WTC11 (cell line): ENCODE measurements at places on chromosomes 5 and 9. TPM values are rescaled to one million over a fixed set of nuclear protein-coding genes. Genes with fewer than 3 reads are reported as not detected.

GRCh38 chr5:87004101-87004500, 263.6 kb upstream of the RASA1 start:
- H3K36me3 ChIP-seq: no peaks in the 10 kb centered on the region
- no peak overlapping the region for H3K27ac ChIP-seq
- H3K27me3 ChIP-seq: no peaks in the 10 kb centered on the region
- no peak overlapping the region for H3K4me3 ChIP-seq
- no peak for DNase-seq

DNA sequence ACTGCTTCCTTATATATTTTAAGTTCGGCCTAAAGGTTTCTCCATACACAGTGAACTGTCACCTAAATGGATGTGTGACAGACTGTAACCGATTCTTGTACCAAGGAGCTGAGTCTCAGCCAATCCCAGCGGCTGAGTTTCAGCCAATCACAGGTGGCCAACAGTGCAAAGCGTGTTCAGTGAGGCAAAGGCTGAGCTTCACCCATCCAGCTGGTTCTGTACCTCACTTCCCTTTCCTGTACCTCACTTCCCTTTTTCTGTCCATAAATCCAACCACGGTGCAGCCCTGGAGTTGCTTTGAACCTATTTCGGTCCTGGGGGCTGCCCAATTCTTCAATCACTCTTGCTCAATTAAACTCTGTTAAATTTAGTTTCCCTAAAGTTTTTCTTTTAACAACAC, 15.7 kb upstream of the TBC1D9B start:
- H3K27me3 ChIP-seq: peaks cover 3% of the 10 kb centered on the region; the same call in 1 of the 2 replicates
- no peak overlapping the region for H3K4me3 ChIP-seq
- H3K27ac ChIP-seq: no peak overlapping the region
- peaks cover 11% of the 10 kb centered on the region for H3K4me1 ChIP-seq
- DNase-seq: no peak
- H3K36me3 ChIP-seq: no peaks in the 10 kb centered on the region

- DNase-seq: no peak
- peaks cover 79% of the 10 kb centered on the region for H3K27me3 ChIP-seq
- no peak overlapping the region for H3K27ac ChIP-seq
- H3K4me3 ChIP-seq: no peak overlapping the region
- H3K4me1 ChIP-seq: peaks cover 13% of the 10 kb centered on the region
These were observed 185.1 kb downstream of the RGS3 start for GRCh38 chr9:113648586-113648985.

DNA sequence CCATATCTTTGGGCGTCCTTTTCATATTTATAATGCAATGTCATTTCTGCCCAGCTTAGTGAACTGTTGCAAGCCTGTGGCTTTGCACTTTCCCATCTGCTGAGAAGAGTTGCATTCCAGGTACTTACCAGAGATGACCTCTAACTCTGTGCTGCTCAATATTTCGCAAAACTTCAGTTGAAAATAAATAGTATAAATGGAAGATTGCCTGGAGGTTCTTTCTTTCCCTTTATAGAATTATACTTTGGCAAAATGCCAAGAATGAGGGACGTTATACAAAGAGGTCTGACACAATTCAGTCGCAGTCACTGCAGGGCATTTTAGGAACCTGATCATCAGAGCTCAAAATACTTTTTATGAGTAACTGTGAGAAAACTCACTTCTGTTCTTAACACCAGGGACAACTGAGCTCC, 18.9 kb upstream of the VLDLR start:
- H3K4me3 ChIP-seq: no peak overlapping the region
- no peaks in the 10 kb centered on the region; the same call in 1 of the 2 replicates for H3K4me1 ChIP-seq
- 0 out of 2 replicates have a peak overlapping the region, but pooled peaks have one; percentile 67 for H3K27ac ChIP-seq
- DNase-seq: no peak
- H3K36me3 ChIP-seq: no peaks in the 10 kb centered on the region

GRCh38 chr5:179263391-179264052, 81.7 kb downstream of the ADAMTS2 start:
- H3K27me3 ChIP-seq: no peaks in the 10 kb centered on the region
- peak; percentile 8 for DNase-seq
- H3K36me3 ChIP-seq: no peaks in the 10 kb centered on the region
- no peak overlapping the region for H3K4me3 ChIP-seq
- no peak overlapping the region for H3K27ac ChIP-seq

DNA sequence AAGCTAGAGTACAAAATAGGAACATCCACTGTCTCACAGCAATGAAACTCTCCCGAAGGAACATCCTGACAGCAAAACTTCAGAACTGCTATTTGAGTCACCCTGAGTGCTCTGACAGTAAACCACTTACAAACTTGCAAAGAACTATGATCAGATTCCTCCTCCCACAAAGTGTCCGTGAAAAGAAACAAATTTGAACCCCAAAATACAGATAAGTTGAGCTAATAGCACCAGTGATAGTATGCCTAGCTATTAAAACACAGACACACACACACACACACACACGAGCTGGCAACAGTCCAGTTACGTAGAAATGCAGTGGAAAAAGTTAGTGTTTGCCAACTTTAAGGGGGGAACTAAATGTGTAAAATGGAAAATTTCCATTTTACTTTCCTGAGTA, 3.1 kb upstream of the GLIS3 start:
- DNase-seq: no peak
- H3K36me3 ChIP-seq: no peaks in the 10 kb centered on the region
- peaks cover 14% of the 10 kb centered on the region for H3K4me1 ChIP-seq
- peaks cover 53% of the 10 kb centered on the region for H3K27me3 ChIP-seq

DNA sequence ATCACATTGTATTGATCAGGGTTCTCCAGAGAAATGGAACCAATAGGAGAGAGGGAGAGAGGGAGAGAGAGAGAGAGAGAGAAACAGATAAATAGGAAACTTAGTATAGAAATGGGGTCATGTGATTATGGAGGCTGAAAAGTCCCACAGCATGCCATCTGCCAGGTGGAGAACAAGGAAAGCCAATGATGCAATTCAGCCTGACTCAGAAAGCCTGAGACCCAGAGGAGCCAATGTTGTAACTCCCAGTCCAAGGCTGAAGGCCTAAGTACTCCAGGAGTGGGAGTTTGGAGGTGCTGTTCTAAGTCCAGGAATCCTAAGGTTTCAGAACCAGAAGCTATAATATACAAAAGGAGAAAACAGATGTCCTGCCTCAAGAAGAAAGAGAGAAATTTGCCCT, 48.4 kb upstream of the ISOC1 start:
- no peak for DNase-seq
- H3K4me1 ChIP-seq: no peaks in the 10 kb centered on the region

- no peak for DNase-seq
- no peaks in the 10 kb centered on the region for H3K4me1 ChIP-seq
- no peaks in the 10 kb centered on the region for H3K36me3 ChIP-seq
- H3K4me3 ChIP-seq: no peak overlapping the region
- H3K27ac ChIP-seq: no peak overlapping the region
These were observed 90.3 kb downstream of the ANKRD55 start for GRCh38 chr5:56142614-56143372.

Gene PRUNE2
- total RNA-seq: 9.3 to 13.1 TPM (median 9.6 TPM) in 3 replicates

Gene NIPAL4
- 0.11 TPM in 1 of 3 replicates, not detected in the others for total RNA-seq

GRCh38 chr5:66609615-66610014, 13.4 kb downstream of the MAST4 start:
- no peak for DNase-seq
- H3K4me1 ChIP-seq: peaks cover 3% of the 10 kb centered on the region; the same call in 1 of the 2 replicates
- peaks cover 1% of the 10 kb centered on the region; the same call in 1 of the 2 replicates for H3K27me3 ChIP-seq
- no peaks in the 10 kb centered on the region for H3K36me3 ChIP-seq

DNA sequence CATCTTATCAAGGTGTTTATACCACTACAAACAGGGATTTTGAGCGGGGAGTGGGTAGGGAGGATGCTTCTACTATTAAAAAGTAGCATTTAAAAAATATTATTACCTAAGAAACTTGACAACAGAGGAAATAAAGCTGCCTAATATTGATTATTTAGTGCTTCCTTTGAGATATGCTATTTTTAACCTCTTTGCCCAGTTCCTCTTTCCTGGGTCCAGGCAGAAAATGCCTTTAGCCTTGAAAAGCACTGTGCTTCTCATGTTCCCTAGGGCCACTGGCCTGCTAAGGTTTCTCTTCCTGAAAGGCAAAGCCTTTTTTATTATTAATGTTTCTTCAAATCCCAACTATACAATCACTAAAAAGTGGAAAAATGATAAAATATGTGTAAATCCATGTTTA, 217.2 kb upstream of the HAPLN1 start:
- no peaks in the 10 kb centered on the region for H3K4me1 ChIP-seq
- DNase-seq: no peak
- H3K36me3 ChIP-seq: no peaks in the 10 kb centered on the region
- H3K4me3 ChIP-seq: no peak overlapping the region
- H3K27ac ChIP-seq: no peak overlapping the region

DNA sequence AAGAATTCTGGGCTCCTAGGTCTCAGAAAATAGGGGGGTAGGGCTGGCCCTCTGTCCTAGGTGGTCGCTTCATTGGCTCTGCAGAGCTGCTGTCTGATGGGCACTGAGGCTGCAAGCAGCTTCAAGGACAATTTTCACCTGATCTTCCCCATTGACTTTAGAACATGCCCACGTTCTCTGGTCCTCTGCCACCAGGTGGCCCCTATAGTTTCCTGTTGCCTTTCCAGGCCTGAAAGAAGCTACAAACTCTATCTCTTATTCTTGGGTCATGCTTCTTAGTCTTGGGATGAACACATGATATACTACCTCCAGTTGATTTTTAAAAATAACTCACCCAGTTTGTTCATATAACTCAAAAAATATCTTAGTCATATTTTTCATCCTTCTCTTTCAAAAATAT, 26.3 kb downstream of the SPZ1 start:
- no peaks in the 10 kb centered on the region for H3K4me1 ChIP-seq
- no peaks in the 10 kb centered on the region for H3K27me3 ChIP-seq
- no peak overlapping the region for H3K27ac ChIP-seq
- H3K36me3 ChIP-seq: no peaks in the 10 kb centered on the region

- peaks cover 15% of the 10 kb centered on the region for H3K4me1 ChIP-seq
- no peaks in the 10 kb centered on the region for H3K36me3 ChIP-seq
- no peak overlapping the region; the same call in 1 of the 2 replicates for H3K27ac ChIP-seq
- H3K27me3 ChIP-seq: no peaks in the 10 kb centered on the region
- DNase-seq: no peak
- H3K4me3 ChIP-seq: no peak overlapping the region
These were observed 167.3 kb downstream of the TRPM3 start for GRCh38 chr9:70954126-70954525.

Gene OR5C1
- total RNA-seq: not detected in 3 replicates
